ENCODE measurements at places on chromosomes 13 and 19.

GRCh38 chr19:17706750-17707181 is 12.5 kb upstream of the MAP1S start:
- DNase-seq = peak; percentile 56

DNA sequence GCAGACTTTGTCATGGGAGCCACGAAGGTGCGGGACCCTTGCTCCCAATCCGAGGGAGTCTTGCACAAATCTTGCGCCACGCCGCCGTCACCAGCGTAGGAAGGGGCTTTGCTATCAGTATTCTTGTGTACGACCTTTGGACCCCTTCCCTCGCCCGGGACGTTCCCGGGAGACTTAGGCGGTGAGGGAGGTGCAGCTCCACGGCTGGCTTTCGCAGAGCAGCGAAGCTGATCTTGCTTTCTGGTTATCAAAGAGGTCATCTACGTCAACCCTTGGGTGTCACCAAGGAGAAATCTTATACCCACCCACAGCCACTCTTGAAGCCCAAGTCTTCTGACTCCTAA is 583 bp downstream of the TECR start:
- peak; percentile 23 for DNase-seq

GRCh38 chr13:72125561-72125960 is 258.6 kb upstream of the DACH1 start:
- DNase-seq = peak; percentile 49

- no peak for DNase-seq
These were observed 309.3 kb upstream of the MAB21L1 start for GRCh38 chr13:35785576-35786303.

DNA sequence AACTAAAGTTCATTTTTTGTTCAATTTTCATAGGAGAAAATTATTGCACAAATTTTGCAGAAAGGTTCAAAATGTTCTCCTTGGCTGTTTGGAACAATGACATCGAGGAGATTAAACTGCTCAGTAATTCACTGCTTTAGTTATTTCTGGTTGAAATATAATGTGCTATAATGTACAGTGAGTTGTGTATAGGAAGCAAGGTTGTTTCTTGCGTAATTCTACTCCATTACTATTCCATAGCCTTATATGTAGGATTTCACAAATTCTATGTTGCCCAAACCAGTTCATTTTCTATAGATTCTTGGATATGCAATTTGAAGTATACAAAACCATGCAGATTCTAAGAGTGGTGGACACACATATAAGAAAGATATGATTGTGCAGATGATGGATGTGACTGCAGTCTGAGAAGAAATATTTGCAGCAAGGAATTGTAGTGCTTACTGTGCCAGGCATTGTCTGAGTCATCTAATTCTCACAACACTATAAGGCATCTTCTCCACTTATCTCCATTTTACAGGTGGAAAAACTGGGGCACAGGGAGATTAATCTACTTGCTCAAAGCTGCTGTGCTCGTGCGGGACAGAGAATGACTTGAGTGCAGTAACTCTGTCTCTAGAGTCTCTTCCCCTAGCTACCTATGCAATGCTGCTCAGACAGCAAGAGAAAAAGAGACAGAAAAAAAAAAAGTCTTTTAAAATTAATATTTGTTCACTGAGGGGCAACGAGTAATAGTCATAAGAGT is 515.5 kb downstream of the MYO16 start:
- peak; percentile 16 for DNase-seq

DNA sequence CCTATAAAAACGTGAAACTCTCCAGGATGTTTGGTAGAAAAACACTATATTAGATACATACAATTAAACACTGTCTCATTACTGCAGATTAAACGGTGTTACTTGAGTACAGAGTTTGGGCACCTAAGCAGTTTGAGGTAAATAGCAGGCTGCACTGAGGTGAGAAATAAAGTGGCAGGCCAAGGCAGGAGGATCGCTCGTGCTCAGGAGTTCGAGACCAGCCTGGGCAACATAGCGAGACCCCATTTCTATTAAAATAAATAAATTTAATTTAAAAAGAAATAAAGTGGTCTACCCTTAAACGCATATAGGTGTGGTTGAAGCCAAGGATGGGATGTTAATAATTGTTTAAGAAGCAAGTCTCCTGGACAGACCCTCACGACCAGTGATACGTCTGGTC is 1.2 kb downstream of the PSPC1 start:
- peak; percentile 15 for DNase-seq

Measured in ELR (cell line).